Renal cortical epithelial cell (primary cell): ENCODE measurements at places on chromosomes 16 and 17. TPM values are rescaled to one million over a fixed set of nuclear protein-coding genes. Genes with fewer than 3 reads are reported as not detected.

The WNT9B gene
- total RNA-seq = 5.0 TPM in 1 of 2 replicates, not detected in the other

The PRKCB gene
- not detected in 2 replicates for total RNA-seq

The SLFN11 gene
- total RNA-seq = 6.0 and 8.2 TPM in 2 replicates

The KLHL10 gene
- 0.15 TPM in 1 of 2 replicates, not detected in the other for total RNA-seq

The CCDC200 gene
- total RNA-seq = not detected in 2 replicates

The MYH1 gene
- not detected in 2 replicates for total RNA-seq

The CACNG4 gene
- total RNA-seq = not detected in 2 replicates

The RUNDC3A gene
- 2.9 and 3.8 TPM in 2 replicates for total RNA-seq

The CCL16 gene
- total RNA-seq = not detected in 2 replicates

The TSR3 gene
- total RNA-seq = 56.9 and 85.1 TPM in 2 replicates

The KRT27 gene
- not detected in 2 replicates for total RNA-seq

The RNF43 gene
- 2.3 and 6.0 TPM in 2 replicates for total RNA-seq

The CRHR1 gene
- total RNA-seq = not detected in 2 replicates

The STX1B gene
- total RNA-seq = 0.80 TPM in 1 of 2 replicates, not detected in the other

The SAT2 gene
- 16.8 and 29.6 TPM in 2 replicates for total RNA-seq

The PNMT gene
- 0.25 TPM in 1 of 2 replicates, not detected in the other for total RNA-seq

The DLG4 gene
- 2.1 and 22.2 TPM in 2 replicates for total RNA-seq

The ATP2C2 gene
- 7.1 TPM in 1 of 2 replicates, not detected in the other for total RNA-seq

The PPM1E gene
- total RNA-seq = 0.17 and 0.89 TPM in 2 replicates

The ABCC3 gene
- total RNA-seq = 28.3 and 250 TPM in 2 replicates

The ZNF469 gene
- 0.35 and 0.80 TPM in 2 replicates for total RNA-seq

The RUSF1 gene
- total RNA-seq = 39.8 and 62.3 TPM in 2 replicates

The KRTAP2-2 gene
- total RNA-seq = 0.15 TPM in 1 of 2 replicates, not detected in the other

The C16orf46 gene
- 1.7 and 3.7 TPM in 2 replicates for total RNA-seq

The RHBDL1 gene
- 0.94 and 1.6 TPM in 2 replicates for total RNA-seq

The ATP6V0A1 gene
- 43.6 and 137 TPM in 2 replicates for total RNA-seq

The ALOX15 gene
- total RNA-seq = not detected in 2 replicates

The PHOSPHO1 gene
- 0.05 TPM in 1 of 2 replicates, not detected in the other for total RNA-seq

The SLC7A5 gene
- 16.1 and 20.9 TPM in 2 replicates for total RNA-seq

The VAT1L gene
- 0.10 TPM in 1 of 2 replicates, not detected in the other for total RNA-seq

The KAT8 gene
- 33.5 and 45.1 TPM in 2 replicates for total RNA-seq

The WNT3 gene
- total RNA-seq = 1.4 and 1.9 TPM in 2 replicates

The FZD2 gene
- 1.6 and 19.9 TPM in 2 replicates for total RNA-seq

The KRT33A gene
- total RNA-seq = not detected in 2 replicates

The RHBDL3 gene
- not detected in 2 replicates for total RNA-seq

The OXLD1 gene
- 22.6 and 34.6 TPM in 2 replicates for total RNA-seq

The DPEP3 gene
- not detected in 2 replicates for total RNA-seq

The CCL1 gene
- not detected in 2 replicates for total RNA-seq

The SLC25A10 gene
- total RNA-seq = 35.7 and 61.8 TPM in 2 replicates

The EME1 gene
- total RNA-seq = 0.55 and 5.9 TPM in 2 replicates

The G6PC1 gene
- total RNA-seq = not detected in 2 replicates

The KRTAP4-6 gene
- total RNA-seq = not detected in 2 replicates

The MT1H gene
- total RNA-seq = 1.4 and 8.9 TPM in 2 replicates

The HSF5 gene
- under 0.01 TPM in 1 of 2 replicates, not detected in the other for total RNA-seq

The SGCA gene
- not detected in 2 replicates for total RNA-seq

The KRT20 gene
- not detected in 2 replicates for total RNA-seq

The JUP gene
- 268 and 464 TPM in 2 replicates for total RNA-seq

The TMEM98 gene
- total RNA-seq = 86.0 and 208 TPM in 2 replicates

The DNAI2 gene
- total RNA-seq = not detected in 2 replicates

The COL1A1 gene
- 65.6 and 141 TPM in 2 replicates for total RNA-seq

The SLC16A11 gene
- not detected in 2 replicates for total RNA-seq

The GAS2L2 gene
- total RNA-seq = 0.05 TPM in 1 of 2 replicates, not detected in the other

The FBXW10 gene
- total RNA-seq = 0.05 TPM in 1 of 2 replicates, not detected in the other

The MT2A gene
- total RNA-seq = 146 and 252 TPM in 2 replicates

The SLC5A10 gene
- 0.50 and 0.87 TPM in 2 replicates for total RNA-seq

The SRP68 gene
- 21.9 and 85.4 TPM in 2 replicates for total RNA-seq
